IgD-negative memory B cell (primary cell): ENCODE measurements at places on chromosomes 6 and 20. TPM values are rescaled to one million over a fixed set of nuclear protein-coding genes. Genes with fewer than 3 reads are reported as not detected.

The GPX5 gene
- polyA plus RNA-seq = not detected

The GATA5 gene
- not detected for polyA plus RNA-seq

The GRIK2 gene
- polyA plus RNA-seq = not detected

The STMND1 gene
- polyA plus RNA-seq = not detected

The LPA gene
- polyA plus RNA-seq = not detected

The ZSCAN23 gene
- polyA plus RNA-seq = 0.14 TPM

The GINS1 gene
- 1.2 TPM for polyA plus RNA-seq

The ELOVL4 gene
- polyA plus RNA-seq = not detected

The FOXS1 gene
- not detected for polyA plus RNA-seq

The CD109 gene
- polyA plus RNA-seq = not detected

The VSX1 gene
- polyA plus RNA-seq = not detected

The NKX2-4 gene
- polyA plus RNA-seq = not detected

The PSMB9 gene
- 695 TPM for polyA plus RNA-seq

The SPTLC3 gene
- polyA plus RNA-seq = not detected

The FAM229B gene
- 2.9 TPM for polyA plus RNA-seq

The FANCE gene
- 5.8 TPM for polyA plus RNA-seq

The DOK5 gene
- polyA plus RNA-seq = not detected

The C2 gene
- not detected for polyA plus RNA-seq

The PTCHD4 gene
- polyA plus RNA-seq = not detected

The KCNQ5 gene
- polyA plus RNA-seq = 6.9 TPM

The HSPA12B gene
- polyA plus RNA-seq = not detected

The CLPSL1 gene
- polyA plus RNA-seq = not detected

The PSORS1C1 gene
- 0.94 TPM for polyA plus RNA-seq

The PMEPA1 gene
- 7.0 TPM for polyA plus RNA-seq

The BPIFB4 gene
- not detected for polyA plus RNA-seq

The RCAN2 gene
- polyA plus RNA-seq = not detected

The RBPJL gene
- polyA plus RNA-seq = not detected

The TNF gene
- 6.4 TPM for polyA plus RNA-seq

The SALL4 gene
- not detected for polyA plus RNA-seq

The CALHM6 gene
- 307 TPM for polyA plus RNA-seq

The CD40 gene
- 217 TPM for polyA plus RNA-seq

The MED20 gene
- polyA plus RNA-seq = 9.8 TPM

The RFX6 gene
- polyA plus RNA-seq = not detected

The SMLR1 gene
- not detected for polyA plus RNA-seq

The SLC17A3 gene
- not detected for polyA plus RNA-seq

The TNNC2 gene
- 3.2 TPM for polyA plus RNA-seq

The WFDC5 gene
- polyA plus RNA-seq = not detected

The SLC25A27 gene
- not detected for polyA plus RNA-seq

The OXT gene
- polyA plus RNA-seq = 0.59 TPM

The GLP1R gene
- polyA plus RNA-seq = not detected

The FAM83C gene
- polyA plus RNA-seq = not detected

The DDO gene
- polyA plus RNA-seq = not detected

The CTNNBL1 gene
- 119 TPM for polyA plus RNA-seq

The CTAGE9 gene
- polyA plus RNA-seq = not detected

The SYS1 gene
- 24.4 TPM for polyA plus RNA-seq

The PRND gene
- polyA plus RNA-seq = 0.06 TPM

The KHDC1 gene
- polyA plus RNA-seq = 3.1 TPM

The KIAA1586 gene
- 7.3 TPM for polyA plus RNA-seq

The PRSS35 gene
- polyA plus RNA-seq = not detected

The MUCL3 gene
- polyA plus RNA-seq = not detected

The TMEM74B gene
- polyA plus RNA-seq = 0.80 TPM

The TBXT gene
- not detected for polyA plus RNA-seq

The PIGU gene
- polyA plus RNA-seq = 19.8 TPM

The ENTPD6 gene
- polyA plus RNA-seq = 26.9 TPM

The LST1 gene
- 20.5 TPM for polyA plus RNA-seq
